Activated effector memory CD4-positive, alpha-beta T cell treated with anti-CD3 and anti-CD28 coated beads, Interleukin-2, amount 50 U/mL, for 16 hours (primary cell): ENCODE measurements at places on chromosomes 7 and 10.

GRCh38 chr7:99267481-99267840, 5.2 kb upstream of the MYH16 start:
- no peak for DNase-seq

GRCh38 chr7:1533547-1534329, 3.2 kb downstream of the MAFK start:
- DNase-seq, result no peak

- DNase-seq, result no peak
These were observed 161.2 kb downstream of the DGKI start for GRCh38 chr7:137685433-137686164.

GRCh38 chr10:59093461-59093860, 83.0 kb upstream of the PHYHIPL start:
- DNase-seq, result no peak

- DNase-seq, result no peak
These were observed 298.1 kb downstream of the CRPPA start for GRCh38 chr7:16123117-16123770.

GRCh38 chr10:37439826-37440225, 314.4 kb downstream of the ANKRD30A start:
- DNase-seq, result no peak

DNA sequence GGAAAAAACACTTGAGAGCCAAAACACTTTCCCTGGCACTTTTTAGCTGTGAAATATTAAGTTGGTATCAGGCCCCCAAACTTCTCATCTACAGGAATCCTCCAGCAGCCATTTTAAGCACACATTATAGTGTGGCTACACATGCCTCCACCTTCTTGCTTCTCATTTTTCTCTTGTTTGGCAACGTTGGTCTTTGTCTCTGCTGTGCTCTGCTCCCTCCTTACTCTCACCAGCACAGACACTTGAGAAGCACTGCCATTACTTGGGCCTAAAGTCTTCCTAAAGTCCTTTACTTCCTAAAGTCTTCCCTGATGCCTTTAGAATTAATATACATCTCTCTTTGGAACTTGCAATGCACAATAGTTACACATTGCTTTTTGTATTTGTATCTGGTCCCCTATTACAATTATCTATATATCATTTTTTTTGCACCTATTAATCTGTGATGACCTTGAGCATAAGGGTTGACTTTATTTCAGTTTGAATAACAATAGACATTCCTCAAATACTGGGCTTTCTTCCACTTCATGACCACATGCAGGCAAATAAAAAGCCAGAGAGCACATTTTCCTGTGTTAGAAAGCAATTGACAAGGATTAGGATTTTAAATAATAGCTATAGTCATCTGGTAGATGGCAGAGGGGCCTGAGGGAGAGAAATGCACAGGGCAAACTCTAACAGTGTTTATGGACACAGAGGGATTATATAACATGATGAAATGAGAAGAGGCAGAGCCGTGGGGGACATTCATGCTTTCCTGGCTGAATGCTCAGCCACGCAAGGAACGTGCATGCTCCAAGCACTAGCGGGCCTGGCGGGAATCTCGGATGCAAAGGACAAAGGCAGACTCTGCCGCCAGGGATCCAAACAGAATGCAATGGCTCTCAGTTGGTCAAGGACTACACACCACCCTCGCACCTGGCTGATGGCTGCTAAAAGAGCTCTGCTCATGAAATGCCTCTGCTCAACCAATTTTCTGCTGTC, 99.3 kb downstream of the CDC14C start:
- DNase-seq, result no peak

- DNase-seq, result no peak
These were observed 24.5 kb upstream of the MSRB2 start for GRCh38 chr10:23070913-23071218.

DNA sequence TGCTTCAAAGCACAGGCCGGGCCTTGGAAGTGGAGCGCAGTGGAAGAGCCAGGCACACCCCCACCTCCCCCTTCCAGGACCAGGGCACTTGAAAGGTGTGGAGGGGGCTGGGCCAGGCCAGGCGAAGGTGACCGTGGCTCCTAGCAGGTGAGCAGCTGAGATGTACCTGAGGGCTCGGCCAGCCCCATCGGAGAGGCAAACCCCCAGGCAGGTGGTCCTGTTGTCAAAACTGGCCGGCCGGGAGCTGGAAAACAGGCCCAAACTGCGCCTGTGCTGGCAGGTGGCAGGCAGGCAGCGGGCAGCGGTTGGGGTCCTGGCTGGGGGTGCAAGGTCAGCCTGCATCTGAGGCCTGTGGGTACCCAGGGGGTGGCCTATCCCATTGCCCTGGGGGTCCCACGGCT, 96.4 kb upstream of the DNAAF5 start:
- peak; percentile 61 for DNase-seq

DNA sequence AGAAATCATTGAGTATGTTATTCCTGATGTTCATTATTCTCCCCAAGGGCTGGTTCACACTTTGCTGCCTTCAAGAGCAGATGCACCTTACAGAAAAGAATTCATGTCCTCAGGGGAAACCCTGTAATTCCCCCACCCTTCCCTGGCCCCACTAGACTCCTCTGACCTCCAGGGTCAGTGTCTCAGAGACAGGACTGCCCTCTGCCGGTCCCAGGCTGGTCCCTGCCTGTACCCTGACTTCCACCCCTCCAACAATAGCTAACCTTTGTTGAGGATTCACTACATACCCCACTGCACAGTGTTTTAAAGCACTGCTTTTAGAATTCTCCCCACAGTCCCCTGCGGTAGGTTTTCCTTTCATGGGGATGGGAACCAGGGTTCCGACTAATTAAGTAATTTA, 4.4 kb upstream of the SEPHS1 start:
- no peak for DNase-seq

DNA sequence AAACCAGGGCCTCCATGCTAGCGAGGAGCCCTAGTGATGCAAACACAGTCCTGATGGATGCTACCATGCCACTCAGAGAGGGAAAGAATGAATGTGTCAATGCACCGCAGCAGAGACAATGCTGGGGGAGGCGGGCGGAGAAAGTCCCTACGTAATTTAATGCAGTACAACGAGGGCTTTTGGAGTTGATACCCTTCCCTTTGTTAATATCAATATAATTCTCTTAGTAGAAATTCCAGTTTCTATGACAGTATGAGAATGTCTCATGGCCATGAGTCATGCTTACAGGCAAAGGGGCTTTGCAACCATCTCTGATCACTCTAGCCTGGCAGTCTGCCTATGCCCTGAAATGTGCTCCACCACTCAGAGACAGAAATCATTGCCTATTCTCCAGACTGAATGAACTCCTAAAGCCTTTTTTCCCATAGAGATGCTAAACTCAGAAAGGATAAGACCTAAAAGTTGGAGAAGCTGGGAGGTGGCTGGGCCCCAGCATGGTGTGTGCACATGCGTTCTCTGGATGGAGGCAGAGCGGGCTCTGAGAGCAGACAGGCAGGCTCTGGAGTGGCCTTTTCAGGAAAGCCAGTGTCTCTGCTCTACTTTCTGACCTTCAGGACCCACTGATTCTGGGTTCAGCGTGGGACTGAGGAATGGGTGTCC, 20.3 kb upstream of the GIMAP2 start:
- DNase-seq, result peak; percentile 74

GRCh38 chr10:130360826-130361311, 224.7 kb downstream of the GLRX3 start:
- DNase-seq, result no peak

GRCh38 chr7:104264285-104264684, 56.5 kb upstream of the ORC5 start:
- DNase-seq, result no peak

DNA sequence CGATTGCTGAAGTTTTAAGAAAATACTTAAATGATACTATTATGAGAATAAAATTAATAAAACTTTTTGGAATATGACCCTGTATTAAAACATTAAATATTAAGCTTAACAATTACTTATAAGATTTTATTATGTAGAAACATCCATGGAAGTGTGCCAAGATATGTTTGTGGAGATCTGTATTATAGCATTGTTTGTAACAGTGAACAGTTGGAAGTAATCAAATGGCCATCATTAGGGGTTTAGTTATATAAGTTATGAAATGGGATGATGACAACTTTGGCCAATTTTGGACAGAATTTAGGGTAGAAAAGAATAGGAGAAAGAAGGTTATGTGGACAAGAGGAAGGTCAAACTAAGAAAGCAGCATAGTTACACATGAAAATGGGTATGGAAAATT, 88.0 kb downstream of the AKAP9 start:
- DNase-seq, result no peak

- DNase-seq, result no peak
These were observed 4.5 kb downstream of the FBXW4 start for GRCh38 chr10:101690461-101690860.
